ENCODE measurements at places on chromosomes 2 and 18.

DNA sequence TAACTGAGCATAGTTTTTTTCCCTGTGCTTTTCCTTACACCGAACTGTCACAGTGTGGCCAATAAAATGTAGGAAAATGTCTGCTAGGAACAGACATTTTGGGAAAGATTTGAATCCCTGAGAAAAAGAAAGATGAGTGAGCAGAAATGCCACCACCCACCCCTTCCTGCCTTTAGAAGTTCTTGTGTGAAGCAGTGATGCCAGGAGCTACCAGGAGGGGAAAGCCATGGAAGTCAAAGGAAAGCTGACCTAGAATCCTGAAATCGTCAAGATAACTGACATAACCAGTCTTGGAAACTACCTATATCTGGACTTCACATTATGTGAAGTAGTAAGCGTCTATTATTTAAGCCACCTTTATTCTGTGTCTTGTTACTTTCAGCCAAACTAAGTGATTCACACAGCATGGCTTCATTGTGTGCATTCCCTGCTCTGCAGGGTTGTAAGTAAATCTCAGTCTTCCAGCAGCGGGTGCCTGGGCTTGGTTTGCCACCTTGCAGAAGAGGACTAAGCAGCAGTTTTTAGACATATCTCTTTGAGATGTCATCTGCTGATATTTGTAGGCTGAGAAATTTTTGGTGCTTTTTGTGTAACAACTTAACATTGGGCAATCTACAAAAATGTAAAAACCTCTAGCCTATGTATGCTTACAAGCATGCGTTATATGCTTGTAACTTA, 11.2 kb upstream of the SPRED2 start:
- no peak for DNase-seq

- no peak for DNase-seq
Measured at GRCh38 chr2:29744976-29745375, 176.4 kb downstream of the ALK start.

DNA sequence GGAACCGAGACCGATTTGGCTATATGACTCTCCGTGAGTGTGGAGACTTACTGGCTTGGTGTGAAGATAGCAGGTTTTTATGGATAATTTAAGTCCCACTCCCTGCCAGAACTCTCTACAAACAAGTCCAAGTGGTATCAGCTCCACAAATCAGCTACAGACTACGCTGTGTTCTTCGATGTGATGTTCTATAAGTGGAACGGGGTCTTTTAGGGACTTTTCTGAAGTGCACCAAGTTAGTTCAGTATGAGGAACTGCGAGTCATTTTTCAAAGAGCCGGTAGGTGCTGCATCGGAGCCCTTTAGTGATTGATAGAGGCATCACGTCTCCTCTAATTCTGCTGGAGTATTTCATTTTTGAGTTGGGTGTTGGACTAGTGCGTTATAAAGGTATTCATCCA, 107.1 kb downstream of the TSHZ1 start:
- no peak for DNase-seq

- no peak for DNase-seq
Measured at GRCh38 chr2:45591073-45591472, 20.0 kb downstream of the SRBD1 start.

GRCh38 chr2:207506426-207506825, 23.3 kb upstream of the CREB1 start:
- no peak for DNase-seq
